Hematopoietic multipotent progenitor cell (in vitro differentiated cells): ENCODE measurements at places on chromosomes 12 and 14.

- no peak for DNase-seq
Observed at GRCh38 chr14:44700694-44701093, 193.6 kb upstream of the FSCB start.

GRCh38 chr14:88879022-88879421 is 54.6 kb downstream of the TTC8 start:
- DNase-seq: no peak

DNA sequence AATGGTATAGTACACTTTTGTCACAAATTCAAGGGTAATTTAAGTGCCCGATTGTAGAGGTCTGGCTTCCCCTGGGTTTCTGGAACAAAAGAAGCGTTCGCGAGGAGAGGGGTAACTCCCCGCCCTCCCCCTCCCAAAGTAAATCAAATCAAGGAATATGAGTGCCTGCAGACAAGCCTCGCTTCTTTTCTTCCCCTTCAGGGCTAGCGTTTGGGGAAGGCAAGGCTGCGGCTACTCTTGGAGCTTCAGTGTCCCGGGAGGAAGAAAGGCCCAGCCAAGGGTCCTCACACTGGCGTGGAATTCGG is 456 bp upstream of the TMPO start:
- no peak for DNase-seq

- no peak for DNase-seq
Observed at GRCh38 chr12:47985596-47986290, 18.5 kb downstream of the COL2A1 start.

DNA sequence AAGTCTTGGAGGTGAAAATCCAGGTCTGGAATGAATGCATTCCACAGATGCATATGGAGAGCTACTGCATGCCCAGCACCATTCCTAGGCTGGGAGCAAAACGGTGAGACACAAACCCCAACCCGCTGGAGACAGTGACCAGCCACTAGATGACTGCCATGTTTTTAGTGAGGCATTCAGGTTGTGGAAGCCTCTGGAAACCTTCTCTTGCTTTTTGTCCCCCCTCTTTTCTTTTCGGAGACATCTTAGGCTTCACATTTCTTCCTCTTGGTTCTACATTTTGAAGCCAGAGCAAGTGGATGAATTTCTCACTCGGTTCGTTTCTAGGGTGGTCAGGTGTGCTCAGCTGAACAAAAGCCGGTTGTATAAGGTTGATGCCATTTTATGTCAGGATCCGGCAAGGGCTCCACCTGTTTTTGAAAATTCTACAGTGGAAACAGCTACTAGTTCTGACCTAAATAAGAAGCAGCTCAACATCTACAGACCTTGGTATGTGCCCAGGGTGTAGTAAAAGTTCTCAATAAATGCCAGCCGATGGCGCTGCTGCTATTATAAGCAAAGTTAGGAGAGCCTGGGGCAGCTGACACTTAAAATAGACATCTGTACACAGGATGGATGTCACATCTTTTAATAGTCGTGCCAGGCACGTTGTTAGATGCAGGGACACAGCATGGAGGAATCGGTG is 1.8 kb upstream of the ZNF839 start:
- DNase-seq: no peak

DNA sequence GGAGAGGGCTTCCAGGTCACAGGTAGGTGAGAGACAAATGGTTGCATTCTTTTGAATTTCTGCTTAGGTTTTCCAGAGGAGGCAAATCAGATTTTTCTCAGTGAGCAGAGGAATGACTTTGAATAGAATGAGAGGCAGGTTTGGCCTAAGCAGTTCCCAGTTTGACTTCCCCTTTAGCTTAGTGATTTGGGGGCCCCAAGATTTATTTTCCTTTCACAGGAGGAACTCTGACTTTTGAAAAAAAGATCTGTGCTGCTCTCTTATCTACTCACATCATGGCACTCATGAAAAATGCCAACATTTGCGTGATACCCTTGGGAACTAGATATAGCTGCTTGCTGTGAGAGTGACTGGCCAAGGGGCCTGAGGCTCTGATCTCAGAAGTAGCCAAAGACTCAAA is 58.0 kb upstream of the EVL start:
- DNase-seq: no peak

DNA sequence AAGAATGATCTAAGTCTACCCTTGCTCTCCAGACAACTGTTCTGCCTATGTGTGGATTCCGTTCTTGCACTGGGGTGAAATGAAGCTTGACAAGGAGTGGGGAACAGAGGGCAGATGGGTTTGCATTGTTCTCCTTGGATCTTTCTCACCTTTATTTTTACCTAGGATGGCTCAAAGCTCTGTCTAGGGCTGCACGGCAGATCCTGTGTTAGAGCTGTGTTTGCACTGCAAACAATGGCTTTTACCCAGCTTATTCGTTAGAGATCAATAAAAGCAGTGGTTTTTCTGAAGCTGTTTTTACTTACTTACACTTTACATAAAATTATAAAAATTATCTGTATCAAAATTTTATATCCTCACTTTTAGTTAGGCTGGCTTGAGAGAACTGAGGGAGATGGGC is 105.1 kb downstream of the LRIG3 start:
- no peak for DNase-seq

DNA sequence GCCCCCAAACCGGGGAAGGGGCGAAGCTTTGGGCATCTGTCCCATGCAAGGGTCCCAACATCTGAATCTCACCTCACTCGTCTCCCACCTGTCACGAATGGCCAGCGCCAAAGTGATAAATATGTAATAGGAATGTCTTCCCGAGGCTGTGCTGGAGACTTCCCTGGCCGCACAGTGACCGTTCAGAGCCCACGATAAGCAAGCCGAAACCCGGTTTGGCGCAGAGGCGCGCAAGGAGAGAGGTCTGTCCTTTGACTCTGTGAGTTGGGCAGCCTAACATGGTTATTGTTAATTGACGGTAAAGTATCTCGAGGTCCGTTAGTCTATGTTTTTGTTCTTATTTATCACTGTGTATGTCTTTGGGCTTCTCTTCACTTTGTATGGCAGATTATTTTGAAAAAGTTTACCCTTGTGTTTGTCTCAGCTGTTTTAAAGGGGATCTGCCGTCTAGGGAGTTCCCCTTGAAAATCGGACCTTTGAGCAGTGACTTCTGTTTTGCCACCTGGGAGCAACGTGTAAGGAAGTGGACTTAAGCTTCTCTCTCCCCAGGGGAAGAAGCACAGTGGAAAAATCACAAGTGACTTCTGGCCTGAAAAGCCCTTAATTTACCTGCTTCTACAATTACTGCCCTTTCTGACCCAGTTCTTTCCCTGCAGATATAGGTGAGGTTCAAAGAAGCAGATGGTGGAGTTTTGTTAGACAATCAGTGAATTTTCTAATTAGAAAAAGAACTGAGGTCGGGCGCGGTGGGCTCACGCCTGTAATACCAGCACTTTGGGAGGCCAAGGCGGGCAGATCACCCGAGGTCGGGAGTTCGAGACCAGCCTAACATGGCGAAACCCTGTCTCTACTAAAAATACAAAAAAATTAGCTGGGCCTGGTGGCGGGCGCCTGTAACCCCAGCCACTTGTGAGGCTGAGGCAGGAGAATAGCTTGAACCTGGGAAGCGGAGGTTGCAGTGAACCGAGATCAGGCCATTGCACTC is 1.1 kb upstream of the TM9SF1 start:
- DNase-seq: no peak

DNA sequence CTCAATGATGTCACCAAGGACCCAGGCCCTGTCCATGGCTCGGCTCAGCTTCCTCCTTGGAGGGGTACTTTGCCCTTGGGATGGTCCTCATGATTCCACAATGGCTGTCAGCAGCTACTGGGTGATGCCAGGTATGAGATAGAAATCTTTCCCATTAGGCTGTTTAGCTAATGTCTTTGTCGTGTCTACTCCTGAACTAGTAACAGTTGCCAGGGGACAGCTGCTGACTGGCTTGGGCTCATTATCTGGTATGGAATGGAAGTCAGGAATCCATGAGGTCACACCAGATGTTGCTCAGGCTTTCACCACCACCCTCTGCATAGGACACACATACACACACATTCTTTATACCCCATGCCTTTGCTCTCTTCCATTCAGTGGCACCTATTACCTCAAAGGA is 9.2 kb downstream of the PRPH start:
- no peak for DNase-seq

DNA sequence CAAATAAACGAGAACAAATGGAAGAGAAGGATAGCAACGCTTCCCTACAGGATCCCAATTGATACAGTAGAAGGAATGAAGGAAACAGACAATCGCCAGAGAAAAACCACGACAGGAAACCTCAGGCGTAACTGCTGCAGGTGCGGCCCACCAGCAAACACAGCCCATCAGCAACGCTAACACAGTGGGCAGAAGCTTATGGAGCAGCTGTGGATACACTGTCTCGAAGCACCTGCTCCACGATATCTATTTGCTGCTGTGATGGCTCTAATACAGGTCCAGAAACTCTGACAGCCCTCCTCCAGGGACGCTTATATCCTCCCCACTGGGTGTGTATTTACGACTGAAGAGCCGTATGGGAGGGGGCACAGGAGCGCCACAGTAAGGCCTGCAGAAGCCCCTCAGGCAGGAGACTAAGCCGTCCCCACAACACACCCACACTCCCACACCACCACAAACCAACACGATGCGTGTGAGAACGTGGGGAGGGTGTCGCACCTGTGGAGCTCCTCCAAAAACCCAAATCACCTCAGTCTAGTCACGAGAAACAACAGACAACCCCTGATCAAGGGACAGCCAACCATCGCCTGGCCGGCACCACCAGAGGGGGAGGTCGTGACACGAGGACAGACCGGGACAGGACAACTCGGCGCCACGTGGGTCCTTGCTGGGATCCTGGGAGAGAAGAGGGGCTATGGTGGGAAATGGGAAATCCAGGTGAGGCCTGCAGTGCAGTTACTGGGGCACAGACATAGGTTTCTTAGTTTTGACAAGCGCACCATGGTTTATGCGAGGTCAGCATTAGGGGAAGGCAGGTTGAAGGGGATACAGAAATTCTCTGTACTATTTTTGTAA is 24.0 kb downstream of the POLE start:
- no peak for DNase-seq

- no peak for DNase-seq
Observed at GRCh38 chr12:118189741-118190191, 53.8 kb downstream of the PEBP1 start.

DNA sequence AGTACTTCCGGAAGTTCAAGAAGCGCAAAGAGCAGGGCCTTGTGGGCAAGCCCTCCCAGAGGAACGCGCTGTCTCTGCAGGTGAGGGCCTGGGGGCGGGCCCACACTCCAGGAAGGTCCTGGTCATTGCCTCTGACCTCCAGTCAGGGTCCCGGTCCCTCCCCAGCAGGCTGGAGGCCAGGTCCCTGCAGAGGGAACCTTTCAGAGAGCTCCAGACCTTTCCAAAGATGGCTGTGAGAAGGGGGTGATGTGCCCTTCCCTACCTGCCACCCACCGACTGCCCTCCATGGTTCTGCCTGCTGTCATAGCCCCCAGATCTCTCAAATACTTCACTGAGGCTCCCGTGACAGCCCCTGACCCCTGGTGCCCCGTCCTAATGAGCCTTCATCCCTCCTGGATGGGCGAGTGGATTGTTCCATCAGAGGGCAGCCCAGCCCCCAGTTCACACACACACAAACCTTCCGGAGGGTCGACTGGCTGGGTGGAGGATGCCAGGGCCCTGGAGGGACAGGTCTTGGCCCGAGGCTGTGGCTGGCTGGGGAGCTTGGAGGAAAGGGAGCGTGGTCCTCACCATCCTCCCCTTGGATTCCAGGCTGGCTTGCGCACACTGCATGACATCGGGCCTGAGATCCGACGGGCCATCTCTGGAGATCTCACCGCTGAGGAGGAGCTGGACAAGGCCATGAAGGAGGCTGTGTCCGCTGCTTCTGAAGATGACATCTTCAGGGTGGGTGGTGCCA is 117.5 kb upstream of the FKBP4 start:
- DNase-seq: no peak

DNA sequence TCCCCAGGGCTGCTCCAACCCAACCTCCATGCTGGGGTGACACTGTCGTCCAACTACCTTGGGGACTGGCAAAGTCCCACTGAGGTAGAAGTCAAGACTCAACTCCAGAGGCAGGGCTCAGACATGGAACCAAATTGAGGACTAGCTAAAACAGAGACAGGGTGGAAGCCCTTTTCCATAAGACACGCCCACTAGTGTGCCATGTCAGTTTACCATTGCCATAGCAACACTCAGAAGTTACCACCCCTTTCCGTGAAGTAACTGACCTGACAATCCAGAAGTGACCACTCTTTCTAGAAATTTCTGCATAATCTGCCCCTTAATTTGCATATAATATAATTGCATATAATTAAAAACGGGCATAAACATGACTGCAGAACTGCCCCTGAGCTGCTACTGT is 409.6 kb downstream of the MED13L start:
- DNase-seq: no peak

DNA sequence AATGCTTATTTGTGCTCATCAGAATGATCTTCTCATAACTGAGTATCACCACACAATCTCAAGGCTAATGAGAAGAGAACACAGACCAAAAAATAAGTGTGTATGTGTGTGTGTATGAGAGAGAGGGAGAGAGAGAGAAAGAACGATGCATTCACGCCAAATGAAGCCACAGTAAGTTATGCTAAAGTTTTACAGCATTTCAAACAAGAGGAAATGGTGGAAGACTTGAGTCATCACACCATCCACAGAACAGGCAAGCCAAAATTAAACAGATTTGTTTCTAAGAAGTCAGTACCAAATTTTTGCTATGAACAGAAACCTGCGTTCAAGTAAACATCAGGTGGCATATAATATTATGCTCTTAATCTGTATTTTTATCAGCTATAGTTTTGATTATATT is 141.2 kb downstream of the MED13L start:
- peak; percentile 65 for DNase-seq

GRCh38 chr12:20629414-20630156 is 65.5 kb upstream of the SLCO1C1 start:
- DNase-seq: no peak

- no peak for DNase-seq
Observed at GRCh38 chr12:122080149-122081082, 1.9 kb downstream of the MLXIP start.

DNA sequence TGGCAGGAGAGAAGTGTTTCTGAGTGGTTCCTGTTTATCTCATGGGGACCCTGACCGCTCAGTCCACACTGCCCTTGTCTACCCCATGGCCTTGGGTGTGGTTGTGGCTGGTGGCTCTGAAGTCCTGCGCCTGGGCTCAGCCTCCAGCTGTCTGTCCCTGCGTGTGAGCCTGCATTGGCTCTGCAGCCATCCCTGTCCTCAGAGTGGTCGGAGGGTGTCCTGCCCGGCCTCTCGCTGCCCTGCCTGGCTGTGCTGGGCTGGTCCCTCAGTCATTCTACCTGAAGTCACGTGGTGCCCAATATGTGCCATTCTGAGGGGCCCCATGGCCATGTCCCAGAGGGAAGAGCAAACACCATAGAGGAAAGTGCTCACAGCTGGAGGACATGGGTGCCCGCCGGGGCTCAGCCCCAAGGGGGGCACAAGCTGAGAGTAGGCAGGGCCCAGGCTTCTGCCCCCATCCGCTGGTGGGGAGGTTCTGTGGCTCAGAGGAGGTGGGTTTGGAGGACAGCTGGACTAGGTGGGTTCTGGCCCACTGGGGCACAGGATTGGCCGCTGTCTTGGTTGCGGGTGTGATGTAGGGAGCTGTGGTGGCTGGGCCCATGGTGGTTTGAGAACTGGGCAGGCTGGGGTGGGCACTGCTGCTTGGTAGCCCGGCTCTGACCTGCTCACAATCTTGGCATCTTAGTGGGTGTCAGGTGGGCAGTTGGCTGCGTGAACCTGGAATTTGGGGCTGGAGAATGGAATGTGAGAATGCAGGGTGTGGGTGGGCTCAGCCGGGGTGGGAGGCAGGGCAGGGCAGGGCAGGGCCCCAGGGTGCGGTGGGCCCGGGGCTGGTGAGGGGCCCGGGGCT is 11.6 kb downstream of the TEDC1 start:
- DNase-seq: no peak

- no peak for DNase-seq
Observed at GRCh38 chr12:17802657-17803641, 287.0 kb downstream of the RERGL start.
